ENCODE measurements at places on chromosomes 3 and 15. TPM values are rescaled to one million over a fixed set of nuclear protein-coding genes. Genes with fewer than 3 reads are reported as not detected.

The LDHAL6B gene
- not detected for total RNA-seq

The SENP7 gene
- 174 TPM for total RNA-seq

The SLC25A38 gene
- total RNA-seq, result 14.4 TPM

The MB21D2 gene
- 44.8 TPM for total RNA-seq

The SPATA12 gene
- not detected for total RNA-seq

The RGMA gene
- total RNA-seq, result 16.6 TPM

The P2RY12 gene
- 21.9 TPM for total RNA-seq

The LRRC31 gene
- total RNA-seq, result not detected

The CATSPER2 gene
- 18.2 TPM for total RNA-seq

The ALPK3 gene
- 1.6 TPM for total RNA-seq

The ERC2 gene
- 87.3 TPM for total RNA-seq

The COPS2 gene
- 79.5 TPM for total RNA-seq

The GNB4 gene
- total RNA-seq, result 111 TPM

The FEZF2 gene
- 19.1 TPM for total RNA-seq

The MST1R gene
- total RNA-seq, result 3.8 TPM

The EMC7 gene
- 14.1 TPM for total RNA-seq

The GBE1 gene
- 26.9 TPM for total RNA-seq

The SKIC8 gene
- total RNA-seq, result 79.5 TPM

The MESP1 gene
- 2.2 TPM for total RNA-seq

The NTRK3 gene
- total RNA-seq, result 95.2 TPM

The C3orf33 gene
- 5.0 TPM for total RNA-seq

The CHRM5 gene
- 0.63 TPM for total RNA-seq

The LIPH gene
- total RNA-seq, result not detected

The TRIP4 gene
- 24.7 TPM for total RNA-seq

The C3orf80 gene
- 5.6 TPM for total RNA-seq

The LCTL gene
- total RNA-seq, result not detected

The GHRL gene
- not detected for total RNA-seq

The DNASE1L3 gene
- not detected for total RNA-seq

The EHHADH gene
- total RNA-seq, result 1.6 TPM

The GOLGA6L26 gene
- not detected for total RNA-seq

The TNFSF10 gene
- total RNA-seq, result 2.2 TPM

The FHIT gene
- total RNA-seq, result 4.7 TPM

The P3H2 gene
- total RNA-seq, result 4.7 TPM

The NME9 gene
- total RNA-seq, result 4.1 TPM

The ANKUB1 gene
- 0.63 TPM for total RNA-seq
